ENCODE measurements at places on chromosomes 7 and 10.

- no peak for DNase-seq
Measured at GRCh38 chr7:143239813-143240212, 18.0 kb downstream of the TAS2R40 start.

- no peak for DNase-seq
Measured at GRCh38 chr7:70338015-70338414, 739.7 kb downstream of the AUTS2 start.

DNA sequence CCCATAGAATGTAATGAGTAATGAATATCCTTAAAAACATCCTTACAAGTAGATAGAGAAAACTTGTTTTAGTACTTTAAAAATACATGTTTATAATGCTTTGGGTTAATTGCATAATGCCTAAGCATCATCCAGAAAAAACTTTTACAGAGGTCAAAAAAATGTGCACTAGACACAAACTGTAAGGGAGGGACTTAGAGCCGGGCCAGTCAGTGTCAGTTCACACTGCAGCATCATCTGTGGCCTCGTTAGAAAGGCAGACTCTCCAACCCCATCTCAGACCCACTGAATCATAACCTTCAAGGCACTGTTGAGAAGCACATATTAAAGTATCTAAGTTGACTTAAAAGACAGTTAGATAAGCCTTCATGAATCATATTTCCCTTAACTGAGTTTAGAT, 230.1 kb upstream of the PRPS1L1 start:
- no peak for DNase-seq

- DNase-seq: no peak
Measured at GRCh38 chr10:53356616-53357349, 584.2 kb upstream of the MBL2 start.

GRCh38 chr7:70935311-70935710, 196.6 kb upstream of the GALNT17 start:
- no peak for DNase-seq

GRCh38 chr10:22343731-22344130, 1.6 kb upstream of the SPAG6 start:
- DNase-seq: no peak

GRCh38 chr10:5977471-5978229, at the start of gene IL15RA:
Gene IL15RA (minus strand): TSS chr10:5977543. CDS start chr10:5977492, 51 bp downstream.
- DNase-seq: no peak

DNA sequence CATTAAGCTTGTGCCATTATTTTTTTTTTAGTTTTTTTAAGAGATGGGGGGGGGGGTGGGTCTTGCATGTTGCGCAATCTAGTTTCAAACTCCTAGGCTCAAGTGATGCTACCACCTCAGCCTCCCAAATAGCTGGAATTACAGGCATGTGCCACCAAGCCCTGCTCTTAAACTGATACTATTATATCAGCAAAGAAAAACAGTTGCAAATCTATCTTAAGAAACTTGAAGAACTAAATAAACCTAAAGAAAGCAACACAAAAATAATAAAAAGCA, 47.5 kb downstream of the BRAF start:
- DNase-seq: no peak

DNA sequence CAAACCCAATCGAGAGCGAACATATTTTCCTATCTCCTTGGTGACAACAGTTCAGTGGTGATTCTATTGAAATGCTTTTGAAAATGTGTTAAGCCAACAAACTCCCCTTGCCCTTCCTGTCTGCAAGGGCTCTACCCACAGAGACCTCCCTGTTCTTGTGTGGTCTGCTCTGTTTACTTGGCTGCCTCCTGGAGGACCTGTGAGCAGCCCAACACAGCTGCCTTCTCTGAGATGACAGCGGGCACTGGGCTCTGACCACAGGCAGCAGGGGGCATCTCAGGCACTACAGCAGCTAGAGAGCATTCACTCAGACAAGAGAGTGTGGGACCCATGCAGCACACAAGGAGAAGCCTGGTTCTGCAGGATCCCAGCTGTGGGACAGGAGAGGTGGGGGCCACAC, 416.4 kb downstream of the TCERG1L start:
- no peak for DNase-seq

GRCh38 chr7:41467596-41467995, 235.3 kb downstream of the INHBA start:
- no peak for DNase-seq

DNA sequence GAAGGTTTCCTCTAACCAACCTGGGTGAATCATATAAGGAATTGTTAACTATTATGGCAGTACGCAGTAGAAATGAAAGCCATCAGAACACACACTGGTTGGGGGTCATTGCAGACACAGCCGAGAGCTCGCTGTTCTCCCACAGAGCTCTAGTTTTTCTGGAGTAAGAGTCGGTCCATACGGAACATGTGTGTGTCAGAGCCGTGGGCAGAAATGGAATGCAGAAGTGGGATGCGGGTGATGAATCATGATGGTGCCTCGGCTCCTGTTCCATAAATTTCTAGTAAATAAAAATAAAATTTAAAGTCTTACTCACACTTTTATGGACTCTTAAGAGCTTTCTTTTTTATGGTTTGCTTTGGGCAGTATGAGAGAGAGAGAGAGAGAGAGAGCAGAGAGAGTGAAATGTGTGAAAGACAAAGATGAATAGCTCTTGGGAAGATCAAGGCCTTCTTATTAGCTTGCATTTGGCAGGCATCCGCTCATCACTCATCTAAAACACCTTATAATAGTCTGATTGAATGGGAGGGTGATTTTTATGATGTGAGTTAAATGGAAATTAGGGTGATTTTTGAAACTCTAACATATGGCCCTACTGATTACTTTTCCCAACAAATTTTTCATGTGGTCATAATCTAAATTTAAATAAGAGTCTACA, 98.8 kb upstream of the PFKP start:
- no peak for DNase-seq

- peak; percentile 45 for DNase-seq
Measured at GRCh38 chr10:17348501-17349349, 105.7 kb downstream of the ST8SIA6 start.

GRCh38 chr10:97336942-97337831, 2.7 kb upstream of the FRAT2 start:
- no peak for DNase-seq

GRCh38 chr7:95921543-95921942, 149.2 kb downstream of the DYNC1I1 start:
- DNase-seq: no peak

DNA sequence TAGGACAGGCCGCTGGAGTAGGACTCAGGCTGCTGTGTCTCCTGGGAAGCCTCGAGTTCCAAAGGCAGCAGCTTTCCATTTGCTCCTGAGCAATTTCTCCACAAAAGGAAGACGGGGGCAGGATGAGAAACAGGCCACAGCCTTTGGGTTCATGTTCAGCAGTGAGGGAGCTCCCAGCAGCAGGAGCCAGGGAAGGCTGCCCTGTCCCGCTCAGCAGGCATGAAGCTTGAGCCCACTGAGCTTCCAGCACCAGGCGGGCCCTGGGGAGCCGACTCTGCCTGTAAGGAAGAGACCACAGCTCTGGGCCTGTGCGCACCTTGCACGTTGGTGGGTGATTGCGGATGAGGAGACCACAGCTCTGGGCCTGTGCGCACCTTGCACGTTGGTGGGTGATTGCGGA, 527.2 kb downstream of the TCERG1L start:
- DNase-seq: no peak

GRCh38 chr10:251982-252582, 116.8 kb downstream of the ZMYND11 start:
- DNase-seq: no peak

GRCh38 chr7:38374507-38374906, 101.1 kb upstream of the TARP start:
- no peak for DNase-seq

DNA sequence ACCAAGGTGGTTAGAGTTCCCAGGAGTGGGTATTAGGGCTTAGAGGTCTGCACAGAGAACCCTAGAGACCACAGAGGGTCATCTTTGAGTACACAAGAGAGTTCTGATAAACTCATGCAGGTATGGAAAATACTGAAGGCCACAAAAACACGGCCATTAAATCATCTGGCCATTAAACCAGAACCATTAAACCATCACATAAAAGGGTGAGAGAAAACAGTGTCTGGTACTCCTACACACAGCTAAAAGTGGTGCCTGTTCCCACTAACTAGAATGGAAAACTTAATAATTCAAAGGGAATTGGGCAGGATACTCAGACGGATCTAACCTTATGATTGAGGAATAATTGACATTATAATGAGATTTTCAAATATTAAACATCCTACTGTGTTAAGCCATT, 679.4 kb downstream of the TNS3 start:
- DNase-seq: no peak

GRCh38 chr10:76302961-76303630, 871.7 kb downstream of the LRMDA start:
- DNase-seq: no peak

DNA sequence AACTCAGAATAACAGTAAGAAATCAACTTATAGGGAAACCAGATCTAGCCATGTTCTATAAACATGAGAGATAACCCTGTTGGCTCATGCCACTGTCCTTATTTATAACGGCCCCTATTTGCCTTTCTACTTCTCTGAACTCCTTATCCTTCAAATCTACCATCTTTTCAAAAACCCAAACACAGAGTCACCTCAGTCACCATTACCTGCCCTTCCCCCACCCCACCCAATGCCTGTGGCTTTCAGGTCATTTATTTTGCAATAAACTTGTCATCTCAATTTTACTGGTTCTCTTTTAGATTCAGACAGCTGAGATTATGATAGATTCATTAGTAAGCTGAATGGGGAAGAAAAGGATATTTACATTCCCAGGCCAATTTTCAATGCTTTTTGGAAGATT, 53.6 kb downstream of the KMT2C start:
- no peak for DNase-seq

- no peak for DNase-seq
Measured at GRCh38 chr10:46268076-46268881, 18.5 kb upstream of the ANTXRL start.

DNA sequence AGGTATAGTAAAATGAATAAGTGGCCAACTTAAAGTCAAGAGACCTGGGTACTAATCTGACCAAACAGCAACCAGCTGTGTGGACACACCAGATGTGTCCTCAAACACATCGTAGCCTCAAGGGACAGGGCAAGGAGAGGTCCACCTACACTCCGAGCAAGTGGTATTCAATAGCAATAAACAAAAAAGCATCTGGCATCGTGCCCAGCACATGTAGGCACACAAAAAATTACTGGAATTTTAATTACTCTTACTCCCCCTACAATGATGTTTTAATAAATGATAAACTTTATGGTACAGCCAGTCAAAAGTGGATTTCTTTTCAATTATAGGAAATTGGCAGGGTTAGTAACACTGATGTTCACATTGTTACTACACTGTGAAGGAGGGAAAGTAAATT, 3.5 kb upstream of the RGS10 start:
- no peak for DNase-seq

- no peak for DNase-seq
Measured at GRCh38 chr7:42766782-42767423, 145.0 kb downstream of the C7orf25 start.

- DNase-seq: no peak
Measured at GRCh38 chr10:22478555-22479334, 133.4 kb downstream of the SPAG6 start.

GRCh38 chr7:12397671-12398070, 6.0 kb downstream of the VWDE start:
- no peak for DNase-seq

DNA sequence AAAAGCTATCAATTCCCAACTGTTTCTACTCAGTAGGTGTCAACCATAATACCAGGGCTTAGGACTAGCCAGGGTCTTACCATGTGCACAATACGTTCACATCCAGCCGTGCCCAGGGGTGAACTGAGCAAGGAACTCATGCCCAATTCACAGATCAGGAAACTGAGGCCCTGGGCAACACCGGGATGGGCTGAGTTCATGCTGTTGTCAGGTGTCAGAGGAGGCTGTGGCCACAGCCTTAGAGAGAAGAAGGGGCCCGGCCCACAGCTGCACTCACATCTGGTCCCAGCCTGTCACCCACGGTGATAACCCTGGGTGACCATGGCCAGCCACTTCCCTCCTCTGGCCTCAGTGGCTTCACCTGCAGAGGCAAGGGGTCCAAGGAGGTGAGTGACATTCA, 92.0 kb downstream of the FAM53B start:
- DNase-seq: no peak

GRCh38 chr10:76255241-76255640, 823.8 kb downstream of the LRMDA start:
- no peak for DNase-seq
